ENCODE measurements at places on chromosomes 11 and 22.

DNA sequence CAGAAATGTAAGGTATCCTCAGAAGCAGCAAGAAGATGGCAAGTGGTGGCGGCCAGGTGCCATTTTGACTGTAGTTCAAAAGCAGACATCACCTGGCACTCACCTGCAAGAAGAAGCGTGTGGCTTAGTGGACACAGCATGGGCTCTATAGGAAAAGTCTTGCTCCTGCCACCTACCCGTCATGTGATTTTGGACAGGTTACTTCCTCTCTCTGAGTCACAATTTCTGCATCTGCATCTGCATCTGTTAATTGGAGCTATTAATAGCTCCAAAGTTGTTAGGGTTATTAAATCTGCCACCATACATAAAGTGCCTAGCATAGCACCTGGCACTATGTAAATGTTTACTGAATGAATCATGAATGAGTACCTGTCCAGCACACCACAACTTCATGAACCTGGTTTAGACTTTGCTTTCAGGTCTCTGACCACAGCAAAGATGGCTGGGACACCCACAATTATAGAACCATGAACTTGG lies 16.8 kb downstream of the RAB30 start:
- DNase-seq: no peak

- DNase-seq: no peak
Measured at GRCh38 chr11:74306435-74307175, 4.8 kb downstream of the P4HA3 start.

DNA sequence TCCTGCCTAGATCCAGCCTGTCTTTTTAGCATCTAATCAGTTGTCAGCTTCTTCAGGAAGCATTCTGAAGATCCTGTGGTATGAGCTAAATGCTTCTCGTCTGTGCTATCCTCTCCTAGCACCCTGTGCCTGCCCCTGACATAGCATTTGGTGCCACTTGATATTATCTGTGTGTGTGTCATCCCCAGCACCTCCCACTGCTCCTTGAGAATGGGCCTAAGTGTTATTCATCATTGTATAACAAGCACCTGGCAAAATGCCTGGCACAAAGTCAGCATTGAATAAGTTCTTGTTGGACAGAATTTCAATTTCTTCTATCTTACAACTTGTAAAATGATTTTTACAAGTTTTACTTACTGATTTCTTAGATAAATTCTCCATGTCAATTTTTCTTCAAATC lies 28.1 kb upstream of the OLFML1 start:
- DNase-seq: peak; percentile 67

- DNase-seq: no peak
Measured at GRCh38 chr11:73866095-73866579, 10.5 kb downstream of the COA4 start.

GRCh38 chr11:95147364-95147905 lies 57.8 kb downstream of the ENDOD1 start:
- DNase-seq: peak; percentile 82

- no peak for DNase-seq
Measured at GRCh38 chr11:115161876-115162275, 342.3 kb downstream of the CADM1 start.

GRCh38 chr11:126510621-126511370 lies 155.3 kb downstream of the ST3GAL4 start:
- no peak for DNase-seq

- peak; percentile 63 for DNase-seq
Measured at GRCh38 chr11:89381094-89381493, 110.1 kb downstream of the NOX4 start.

DNA sequence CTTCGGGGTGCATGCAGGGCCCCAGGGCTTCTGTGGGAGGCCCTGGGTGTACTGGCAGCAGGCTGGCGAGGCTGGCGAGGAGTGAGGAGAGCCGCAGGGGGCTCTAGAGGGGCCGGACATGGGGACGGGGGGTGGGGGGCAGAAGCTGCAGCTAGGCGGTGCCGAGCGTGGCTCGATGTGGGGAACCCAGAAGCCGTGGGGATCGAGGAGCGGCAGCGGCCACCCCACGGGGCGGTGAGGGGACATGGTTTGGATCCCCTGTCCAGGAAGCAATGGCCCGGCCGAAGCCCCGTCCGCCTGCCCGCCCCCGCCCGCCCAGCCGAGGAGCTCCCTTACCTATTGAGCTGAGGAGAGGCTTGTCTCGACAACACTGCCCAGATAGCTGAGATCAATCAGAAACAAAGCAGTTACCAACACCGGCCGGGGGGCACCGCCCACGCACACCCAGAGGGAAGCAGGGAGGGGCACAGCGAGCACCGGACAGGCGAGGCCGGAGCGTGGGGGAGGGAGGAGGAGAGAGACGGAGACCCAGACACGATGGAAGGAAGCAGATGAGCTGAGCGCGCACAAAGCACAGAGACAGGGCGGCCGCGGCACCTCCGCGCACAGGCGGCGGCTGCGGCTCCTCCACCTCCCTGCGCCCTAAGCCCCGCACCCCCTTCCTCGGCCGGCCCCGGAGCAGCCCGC lies 38.7 kb downstream of the IGSF9B start:
- no peak for DNase-seq

DNA sequence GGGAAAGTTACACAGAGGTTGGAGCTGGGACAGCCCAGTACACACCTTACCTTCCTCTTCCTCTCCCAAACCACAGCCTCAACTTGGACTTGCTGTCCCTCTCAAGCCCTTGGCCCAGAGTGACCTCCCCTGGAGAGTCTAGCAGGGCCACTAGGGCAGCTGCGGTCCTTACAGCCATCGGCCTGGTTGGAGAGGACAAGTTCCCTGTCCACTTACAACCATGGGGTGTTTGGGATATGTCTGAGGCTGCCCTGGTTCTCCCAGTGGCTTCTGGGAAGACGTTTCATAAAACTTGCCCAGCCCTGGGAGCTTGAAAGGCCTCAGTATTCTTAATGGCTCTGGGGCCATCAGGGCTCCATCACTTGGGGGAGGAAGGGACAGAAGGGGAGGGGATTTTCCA lies 13.1 kb upstream of the DGKZ start:
- no peak for DNase-seq
